ENCODE measurements at places on chromosomes 7 and 10.
A peak's percentile ranks its signal among the peaks of the same experiment; 100 is the strongest.

GRCh38 chr7:55731931-55732330, 130.6 kb downstream of the SEPTIN14 start:
- no peak for DNase-seq

DNA sequence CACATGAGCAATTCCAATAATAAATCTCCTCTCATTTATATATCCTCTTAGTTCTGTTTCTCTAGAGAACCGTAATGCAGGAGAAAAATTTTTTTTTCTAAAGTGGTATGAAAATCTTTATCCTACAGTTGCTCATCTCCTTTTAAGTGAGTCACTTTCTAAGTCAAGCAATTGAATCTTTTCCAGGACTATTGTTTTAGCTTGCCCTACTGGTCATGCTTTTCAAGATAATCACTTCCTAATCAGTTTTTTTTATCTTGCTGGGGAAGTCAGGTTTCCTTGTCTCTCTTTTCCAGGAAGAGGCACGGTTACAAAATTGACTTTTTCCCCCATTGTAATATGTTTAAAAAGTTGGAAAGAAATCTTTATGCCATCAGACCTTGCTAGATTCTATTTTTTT, 44.0 kb downstream of the INPP5F start:
- DNase-seq: no peak

GRCh38 chr10:96250349-96250748, 21.0 kb downstream of the BLNK start:
- no peak for DNase-seq

DNA sequence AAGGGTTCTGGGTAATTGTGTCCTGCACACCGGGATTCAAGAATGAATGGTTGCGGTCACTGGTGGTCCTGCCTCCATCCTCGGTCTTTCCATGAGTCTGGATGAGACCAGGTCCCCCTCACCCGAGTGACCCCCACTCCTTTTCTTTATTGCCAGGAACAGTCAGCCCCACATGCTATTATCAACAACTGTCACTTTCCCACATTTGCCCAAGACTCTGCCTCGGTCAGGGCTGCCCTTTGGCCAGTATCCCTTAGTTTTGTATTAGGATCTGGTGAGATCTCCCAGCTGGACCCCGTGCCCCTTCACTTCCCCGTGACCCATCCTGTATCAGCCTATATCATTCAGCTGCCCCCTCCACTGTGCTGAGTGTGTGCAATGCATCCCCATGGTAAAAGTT, 288.3 kb downstream of the ADARB2 start:
- no peak for DNase-seq

GRCh38 chr7:138460176-138460648, at the start of gene TRIM24:
TRIM24 (plus strand) TSS chr7:138460259; CDS start chr7:138460549, 290 bp downstream.
- DNase-seq: peak; percentile 84

DNA sequence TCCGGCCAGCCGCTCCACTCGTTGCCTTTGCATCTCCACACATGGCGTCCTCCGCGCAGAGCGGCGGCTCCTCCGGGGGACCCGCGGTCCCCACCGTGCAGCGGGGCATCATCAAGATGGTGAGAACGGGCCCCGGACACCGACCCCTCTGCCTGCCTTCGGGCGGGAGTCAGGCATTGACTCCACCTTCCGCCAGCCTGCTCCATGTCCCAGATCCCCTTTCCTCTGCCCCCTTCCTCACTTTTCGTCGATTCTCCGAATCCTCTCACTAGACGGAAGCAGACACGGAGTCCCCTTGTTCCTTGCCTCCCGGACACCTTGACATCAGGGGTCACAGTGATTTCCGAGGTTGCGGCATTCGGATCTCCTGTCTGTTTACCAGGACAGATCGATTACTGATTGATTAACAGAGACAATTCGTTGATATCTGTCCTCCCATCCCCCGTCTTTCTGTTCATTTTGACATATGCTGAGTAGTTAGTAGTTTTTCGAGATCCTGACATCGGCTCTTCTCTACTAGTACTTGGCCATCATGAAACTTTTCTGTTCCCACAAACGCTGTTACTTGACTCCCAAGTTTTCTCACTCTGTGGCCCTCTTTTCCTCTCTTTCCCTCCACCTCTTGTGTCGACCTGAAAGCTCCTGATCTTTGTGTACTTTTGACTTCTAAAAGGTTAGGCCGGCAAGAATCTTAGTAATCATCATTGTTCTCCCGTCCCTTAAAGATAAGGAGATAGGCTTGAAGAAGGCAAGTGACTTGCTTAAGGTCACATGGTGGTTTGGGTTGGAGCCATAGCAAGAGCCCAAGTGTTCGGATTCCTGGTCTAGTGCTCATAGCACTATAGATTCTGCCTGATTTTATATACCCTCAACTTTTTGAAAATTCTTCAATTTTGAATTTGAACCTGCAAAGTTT, 597 bp downstream of the SND1 start:
- DNase-seq: no peak

DNA sequence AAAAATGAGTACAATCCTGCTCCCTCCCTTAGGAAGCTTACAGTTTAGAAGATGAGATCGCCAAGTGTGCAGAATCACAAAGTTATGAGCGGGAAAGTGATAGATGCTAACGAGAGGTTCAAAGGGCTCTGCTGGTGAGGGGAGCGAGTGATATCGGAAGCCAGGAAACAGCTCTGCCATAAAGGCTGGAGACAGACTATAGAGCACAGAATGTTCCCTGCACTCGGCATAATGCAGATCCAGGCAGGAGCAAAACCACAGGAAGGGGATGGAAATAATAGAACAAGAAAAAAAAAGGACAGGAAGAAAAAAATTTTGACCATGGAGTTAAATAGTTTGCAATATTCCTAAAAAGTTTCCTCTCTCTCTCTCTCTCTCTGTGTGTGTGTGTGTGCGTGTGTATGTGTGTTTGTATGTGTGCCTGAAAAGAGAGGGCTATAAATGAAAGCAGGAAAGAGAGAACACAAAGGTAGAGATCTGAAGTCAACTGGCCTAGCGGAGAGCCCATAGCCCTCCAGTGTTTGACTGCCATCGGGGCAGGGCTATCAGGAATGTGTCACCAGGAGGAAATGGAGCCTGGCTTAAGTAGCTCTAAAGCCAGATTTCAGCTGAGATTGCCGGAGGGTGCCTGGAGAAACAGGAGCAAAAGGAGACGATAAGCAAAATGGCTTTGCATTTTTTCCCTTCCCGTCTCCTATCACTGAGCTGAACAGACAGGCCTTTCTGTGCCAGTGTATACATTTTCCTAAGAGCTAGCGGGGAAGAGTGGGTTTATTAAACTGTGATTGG, 175.8 kb upstream of the LYZL1 start:
- no peak for DNase-seq

DNA sequence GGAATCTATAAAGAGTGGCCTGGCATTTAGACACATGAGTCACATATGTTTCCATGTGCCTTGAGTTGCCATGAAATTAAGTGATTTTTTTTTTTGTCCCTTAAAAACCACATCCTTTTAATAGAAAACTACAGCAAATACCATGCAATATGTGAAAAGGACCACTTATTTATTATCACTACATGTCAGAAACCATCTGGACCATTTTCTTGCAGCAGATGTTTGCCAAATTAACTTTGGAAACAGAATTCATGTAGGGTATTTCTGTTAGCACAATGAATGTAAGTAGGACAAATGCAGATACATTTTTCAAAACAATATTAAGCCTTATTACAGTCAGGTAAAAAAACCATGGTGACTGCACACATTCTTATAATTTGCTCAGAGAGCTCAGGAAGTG, 230.6 kb downstream of the REEP3 start:
- DNase-seq: no peak

- no peak for DNase-seq
Observed at GRCh38 chr7:14000247-14000646, 10.8 kb upstream of the ETV1 start.

- DNase-seq: no peak
Observed at GRCh38 chr7:70788276-70788675, 343.7 kb upstream of the GALNT17 start.

Measured in AG09309 (cell line).